Left kidney (tissue), 8 donors: ENCODE measurements at places on chromosomes 7 and 10. TPM values are rescaled to one million over a fixed set of nuclear protein-coding genes. Genes with fewer than 3 reads are reported as not detected.

The SYCE1 gene
- polyA plus RNA-seq, result 0.42 TPM

The SEMA3A gene
- 14.5 TPM for polyA plus RNA-seq

The FRMPD2 gene
- 0.63 TPM for polyA plus RNA-seq

- DNase-seq, result no peak
These were observed 73.7 kb downstream of the PLPP4 start for GRCh38 chr10:120530699-120531098.

GRCh38 chr7:129535896-129536295 lies 33.6 kb downstream of the SMKR1 start:
- DNase-seq, result no peak

- no peak for DNase-seq
These were observed 18.9 kb downstream of the CALML3 start for GRCh38 chr10:5543623-5544022.

DNA sequence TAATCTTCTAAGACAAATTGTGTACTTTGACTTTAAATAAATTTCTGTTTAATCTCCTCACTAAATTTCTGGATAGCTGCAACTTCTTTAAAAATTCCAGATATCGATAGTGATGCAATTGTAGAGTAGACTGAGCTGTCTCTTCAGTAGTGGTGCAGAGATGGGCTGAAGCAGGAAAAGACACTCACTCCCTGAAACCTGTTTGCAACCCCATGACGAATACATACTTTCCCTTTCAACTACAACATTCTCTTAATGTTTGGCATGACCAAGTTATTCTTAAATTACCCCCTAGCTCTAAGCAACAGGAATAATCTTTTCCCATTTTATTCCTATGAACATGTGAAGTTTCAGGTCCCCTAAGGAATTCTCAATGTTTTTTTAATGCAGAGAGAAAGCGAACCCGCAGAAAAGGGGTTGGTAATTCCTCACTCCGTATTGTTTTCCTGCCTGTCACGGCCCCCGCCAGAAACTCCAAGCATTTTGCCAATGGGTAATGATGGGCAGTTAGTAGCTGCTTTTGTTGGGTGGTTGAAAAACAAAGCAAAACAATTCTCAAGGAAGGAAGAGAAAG lies 1.3 kb downstream of the THSD7A start:
- DNase-seq, result peak; percentile 34

DNA sequence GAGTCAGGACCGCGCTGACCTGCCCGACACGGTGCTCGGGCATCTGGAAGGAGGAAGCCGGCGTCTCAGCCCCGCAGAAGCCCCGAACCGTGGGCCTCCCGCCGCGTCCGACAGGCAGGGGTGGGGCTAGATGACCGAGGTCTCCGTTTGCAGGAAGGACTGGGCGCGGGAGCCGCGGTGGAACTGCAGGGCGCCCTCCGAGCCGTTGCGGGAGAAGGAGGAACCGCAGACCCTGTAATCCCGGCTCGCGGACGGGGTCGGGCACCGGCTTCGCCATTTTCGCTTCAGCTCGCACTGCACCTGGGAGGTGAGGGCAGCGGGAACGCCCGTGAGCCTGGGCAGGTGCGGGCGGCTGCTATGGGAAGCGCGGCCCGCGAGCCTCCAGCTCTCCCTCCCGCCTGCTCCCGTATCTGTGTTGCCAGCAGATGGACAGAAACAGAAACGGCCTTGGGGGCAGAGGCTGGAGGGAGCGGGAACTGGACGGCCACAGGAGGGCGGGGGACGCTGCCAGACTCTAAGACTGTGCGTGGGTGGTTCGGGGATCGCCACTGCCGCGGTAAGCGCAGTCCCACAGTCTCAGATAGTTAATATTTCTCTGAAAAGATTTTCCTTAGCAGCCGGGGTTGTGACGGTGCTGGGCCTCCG lies 114.1 kb downstream of the VIPR2 start:
- DNase-seq, result peak; percentile 53
